Effector memory CD8-positive, alpha-beta T cell (primary cell): ENCODE measurements at places on chromosomes 5 and 9.

DNA sequence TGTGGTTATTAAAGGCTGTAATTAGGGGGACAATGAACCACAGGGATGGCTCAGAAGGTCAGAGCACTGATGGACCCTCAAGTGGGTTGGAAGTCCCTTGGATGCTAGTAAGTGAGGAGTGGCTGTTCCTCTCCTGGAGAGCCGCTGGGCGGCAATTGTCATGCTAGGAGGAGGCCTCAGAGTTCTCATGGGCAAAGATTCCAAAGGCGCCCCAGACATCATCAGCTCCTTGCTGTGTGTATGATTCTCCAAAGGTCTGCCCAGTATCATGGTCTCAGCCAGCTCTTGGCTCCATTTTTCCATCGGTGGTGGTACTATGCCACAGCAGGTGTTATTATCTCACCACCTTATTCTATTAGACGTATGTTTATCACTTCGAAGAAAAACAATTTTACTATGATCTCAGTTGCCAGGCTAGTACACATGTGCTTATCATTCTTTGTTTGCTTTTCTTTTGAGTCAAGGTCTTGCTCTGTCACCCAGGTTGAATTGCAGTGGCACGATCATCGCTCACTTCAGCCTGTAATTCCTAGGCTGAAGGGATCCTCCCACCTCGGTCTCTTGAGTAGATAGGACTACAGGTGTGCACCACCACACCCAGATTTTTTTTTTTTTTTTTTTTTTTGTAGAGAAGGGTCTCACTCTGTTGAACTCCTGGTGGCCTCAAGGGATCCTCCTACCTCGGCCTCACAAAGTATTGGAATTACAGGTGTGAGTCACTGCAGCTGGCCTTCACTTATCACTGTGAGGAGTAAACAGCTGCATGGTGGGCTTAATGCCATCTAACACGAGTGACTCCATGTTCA lies 46.8 kb downstream of the EXOSC2 start:
- DNase-seq: no peak

DNA sequence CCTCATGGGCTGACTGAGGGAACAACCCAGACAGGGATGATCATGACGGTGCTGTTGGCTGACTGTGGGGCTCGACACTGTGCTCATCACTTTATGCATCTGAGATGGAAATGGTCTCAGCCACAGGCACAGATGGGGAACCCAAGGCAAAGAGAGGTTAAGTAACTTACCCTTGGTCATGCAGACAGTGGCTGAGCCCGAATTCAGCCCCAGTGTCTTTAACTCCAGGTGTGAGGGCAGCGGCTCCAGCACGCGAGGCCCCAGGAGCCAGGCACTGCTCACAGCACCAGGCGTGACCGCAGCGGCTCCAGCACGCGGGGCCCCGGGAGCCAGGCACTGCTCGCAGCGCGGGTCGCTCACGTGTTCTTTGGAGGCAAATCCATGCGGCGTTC lies 45.3 kb upstream of the FCN1 start:
- no peak for DNase-seq

GRCh38 chr5:17430241-17430640 lies 67.8 kb upstream of the TAF11L2 start:
- no peak for DNase-seq

- no peak for DNase-seq
Observed at GRCh38 chr9:127890053-127890452, 9.3 kb downstream of the ST6GALNAC6 start.

- DNase-seq: no peak
Observed at GRCh38 chr5:24732184-24732583, 87.4 kb upstream of the CDH10 start.

- DNase-seq: no peak
Observed at GRCh38 chr5:17713301-17713700, 79.0 kb downstream of the TAF11L14 start.

DNA sequence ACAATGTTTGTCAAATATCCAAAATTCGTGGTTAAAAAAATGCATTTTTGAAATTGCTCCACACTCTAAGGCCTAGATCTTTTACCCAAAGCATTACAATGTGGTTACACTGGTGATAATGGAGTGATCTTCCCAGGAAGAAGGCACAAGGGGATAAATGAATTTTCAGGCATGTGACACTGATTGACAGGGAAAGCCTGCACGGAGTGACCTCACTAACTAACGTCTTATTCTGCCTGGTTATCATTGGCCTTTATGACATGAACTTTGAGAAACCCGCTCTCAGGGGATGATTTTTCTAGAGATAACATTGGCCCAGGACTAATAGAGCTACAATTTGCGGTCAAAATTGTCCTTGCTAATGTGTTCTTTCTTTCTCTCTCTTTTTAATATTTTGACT lies 137.6 kb downstream of the PRKACG start:
- DNase-seq: no peak

GRCh38 chr5:168066536-168067208 lies 224.8 kb upstream of the WWC1 start:
- no peak for DNase-seq

GRCh38 chr5:10903786-10904560 lies 142.9 kb upstream of the DAP start:
- DNase-seq: no peak

DNA sequence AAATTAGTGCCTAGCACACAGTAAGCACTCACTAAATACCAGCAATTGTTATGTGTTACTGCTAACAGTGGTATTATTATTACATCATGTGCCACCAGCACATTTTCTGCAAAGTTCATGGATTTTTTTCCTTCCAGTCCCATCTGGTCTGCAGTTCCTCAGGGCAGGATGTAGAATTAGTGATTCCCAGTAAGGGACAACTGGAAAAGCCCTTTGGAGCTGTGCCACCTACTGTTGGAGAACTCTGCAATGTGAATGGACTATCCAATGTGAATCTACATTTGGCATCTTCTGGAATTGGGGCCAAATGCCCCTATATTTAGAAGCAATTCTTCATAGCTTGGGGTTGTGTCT lies 154.0 kb downstream of the CDH6 start:
- no peak for DNase-seq

GRCh38 chr9:85420750-85421149 lies 321.0 kb downstream of the AGTPBP1 start:
- DNase-seq: no peak

GRCh38 chr5:108639366-108639765 lies 108.3 kb upstream of the FER start:
- DNase-seq: no peak

GRCh38 chr5:157204765-157205164 lies 24.1 kb downstream of the ITK start:
- no peak for DNase-seq

GRCh38 chr5:56487528-56488115 lies 254.5 kb upstream of the ANKRD55 start:
- no peak for DNase-seq

DNA sequence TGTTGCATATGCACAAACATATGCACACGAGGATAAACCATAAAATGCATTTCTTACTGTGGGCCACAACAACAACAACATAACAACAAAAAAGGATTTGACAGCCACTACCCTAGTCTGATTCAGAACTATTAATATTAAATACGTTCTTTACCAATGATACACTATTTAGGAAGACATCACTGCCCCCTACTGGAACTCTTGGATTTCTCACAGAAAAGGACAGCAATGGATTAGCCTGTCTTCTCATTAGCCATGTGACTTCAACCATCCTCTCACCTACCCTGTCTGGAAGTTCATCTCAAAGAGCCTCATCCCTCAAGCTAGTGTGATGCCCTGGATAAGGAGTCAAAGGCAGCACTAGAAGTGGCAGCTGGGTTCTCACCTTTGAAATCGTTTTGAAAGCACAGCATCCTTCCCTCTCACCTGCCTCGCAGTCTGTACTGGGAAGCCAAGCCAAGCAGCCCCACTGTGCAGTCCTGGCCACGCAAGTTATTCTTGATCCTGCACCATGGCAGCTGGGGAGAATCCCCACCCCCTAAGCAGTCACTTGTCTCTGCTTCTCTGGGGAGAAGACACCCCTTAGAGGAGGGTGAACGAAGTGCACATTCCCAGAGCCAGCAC lies 64.6 kb downstream of the SH3TC2 start:
- peak; percentile 61 for DNase-seq

DNA sequence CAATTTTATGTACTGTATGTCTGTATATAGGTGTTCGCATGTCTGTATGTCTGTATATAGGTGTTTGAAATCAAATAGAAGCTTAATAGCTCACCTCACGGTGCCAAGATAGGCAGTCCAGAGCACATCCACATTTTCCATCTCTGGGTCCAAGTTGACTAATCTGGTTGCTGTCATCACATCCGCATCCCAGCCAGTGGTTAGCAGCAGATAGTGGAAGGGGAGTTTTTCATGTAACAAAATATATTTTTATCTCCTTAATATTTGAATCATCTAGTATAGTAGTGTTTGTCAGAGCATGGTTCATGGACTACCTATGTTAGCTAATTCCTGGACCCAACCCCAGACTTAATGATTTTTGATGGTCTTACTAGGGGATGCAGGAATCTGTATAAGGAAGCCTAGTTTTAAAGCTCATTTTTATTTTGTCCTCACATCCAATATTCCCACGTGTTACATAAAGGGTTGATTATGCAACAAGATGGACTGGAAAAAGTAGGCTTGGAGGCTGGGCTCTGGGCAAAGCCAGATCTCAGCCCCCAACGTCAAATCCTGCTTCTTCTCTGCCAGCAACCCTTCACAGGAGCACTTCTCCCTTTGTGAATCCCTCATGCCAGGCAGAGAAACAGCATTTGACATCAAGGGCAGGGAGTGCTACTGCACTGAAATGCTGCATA lies 219.7 kb downstream of the ZSWIM6 start:
- DNase-seq: no peak

GRCh38 chr9:83633255-83633654 lies 10.3 kb downstream of the IDNK start:
- no peak for DNase-seq

GRCh38 chr9:105832096-105832710 lies 137.9 kb downstream of the TMEM38B start:
- DNase-seq: no peak

GRCh38 chr5:57066924-57067596 lies 106.8 kb upstream of the GPBP1 start:
- DNase-seq: no peak

DNA sequence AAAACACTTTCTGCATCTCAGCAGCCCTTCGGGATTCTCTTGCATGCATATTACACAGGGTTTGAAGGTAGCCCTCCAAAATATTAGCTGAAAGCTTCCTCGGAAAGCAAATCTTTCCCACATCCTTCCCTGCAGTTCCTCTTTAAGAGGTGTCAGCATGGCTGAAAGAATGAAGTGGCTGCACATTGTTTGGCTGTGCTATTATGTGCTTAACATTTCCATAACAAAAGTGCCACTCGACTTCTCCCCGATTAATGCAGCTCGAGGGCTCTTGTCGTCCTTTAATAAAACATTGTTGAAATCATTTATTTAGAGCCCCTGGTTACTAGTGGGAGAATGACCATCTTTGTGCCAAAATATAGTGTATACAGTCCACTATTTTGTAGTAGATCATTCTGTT lies 6.5 kb downstream of the GAS1 start:
- no peak for DNase-seq

GRCh38 chr9:20941174-20941690 lies 90.2 kb downstream of the HACD4 start:
- peak; percentile 55 for DNase-seq

- DNase-seq: no peak
Observed at GRCh38 chr9:93955111-93955980, at the start of gene BARX1. BARX1 (minus strand) TSS chr9:93955355; CDS start chr9:93955146, 209 bp downstream.

DNA sequence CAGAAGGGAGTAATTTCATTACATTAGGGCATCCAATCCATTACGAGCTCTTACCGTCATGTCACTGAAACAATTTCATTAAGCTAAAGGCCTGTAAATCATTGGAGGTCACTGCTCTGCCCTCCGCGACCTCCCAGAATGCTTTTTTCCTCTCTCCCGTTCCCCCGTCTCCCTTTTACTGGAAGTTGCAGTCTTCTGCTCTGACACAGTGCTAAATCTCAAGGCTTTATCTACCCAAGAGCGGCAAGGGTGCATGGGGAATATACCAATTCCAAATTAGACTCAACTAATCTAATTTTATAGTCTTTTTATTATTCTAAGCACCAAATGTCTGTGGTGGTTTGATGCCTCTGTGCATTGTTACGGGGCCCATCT lies 265.7 kb upstream of the PANK3 start:
- no peak for DNase-seq

DNA sequence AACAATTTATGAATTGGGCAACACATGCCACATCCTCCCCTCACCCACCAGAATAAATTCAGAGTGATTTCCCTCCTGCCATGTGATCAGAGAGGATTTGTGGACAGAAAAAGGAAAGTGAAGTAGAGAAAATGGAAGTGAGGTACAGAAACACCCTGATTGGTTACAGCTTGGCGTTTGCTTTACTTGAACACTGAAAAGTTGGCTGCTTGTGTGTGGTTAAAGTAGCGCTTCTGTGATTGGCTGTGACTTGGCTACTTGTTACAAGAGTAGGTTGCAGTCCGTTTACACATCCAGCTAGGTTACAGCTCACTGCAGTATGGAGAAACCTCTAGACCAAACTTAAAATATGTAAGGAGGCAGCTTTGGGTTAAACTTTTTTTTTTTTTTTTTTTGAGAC lies 205.2 kb upstream of the ZNF608 start:
- DNase-seq: no peak

- no peak for DNase-seq
Observed at GRCh38 chr9:92632641-92633040, 37.3 kb downstream of the IPPK start.

GRCh38 chr9:33229359-33230114 lies 10.4 kb upstream of the SPINK4 start:
- no peak for DNase-seq

- DNase-seq: no peak
Observed at GRCh38 chr5:91119217-91119616, 263.9 kb downstream of the ARRDC3 start.

DNA sequence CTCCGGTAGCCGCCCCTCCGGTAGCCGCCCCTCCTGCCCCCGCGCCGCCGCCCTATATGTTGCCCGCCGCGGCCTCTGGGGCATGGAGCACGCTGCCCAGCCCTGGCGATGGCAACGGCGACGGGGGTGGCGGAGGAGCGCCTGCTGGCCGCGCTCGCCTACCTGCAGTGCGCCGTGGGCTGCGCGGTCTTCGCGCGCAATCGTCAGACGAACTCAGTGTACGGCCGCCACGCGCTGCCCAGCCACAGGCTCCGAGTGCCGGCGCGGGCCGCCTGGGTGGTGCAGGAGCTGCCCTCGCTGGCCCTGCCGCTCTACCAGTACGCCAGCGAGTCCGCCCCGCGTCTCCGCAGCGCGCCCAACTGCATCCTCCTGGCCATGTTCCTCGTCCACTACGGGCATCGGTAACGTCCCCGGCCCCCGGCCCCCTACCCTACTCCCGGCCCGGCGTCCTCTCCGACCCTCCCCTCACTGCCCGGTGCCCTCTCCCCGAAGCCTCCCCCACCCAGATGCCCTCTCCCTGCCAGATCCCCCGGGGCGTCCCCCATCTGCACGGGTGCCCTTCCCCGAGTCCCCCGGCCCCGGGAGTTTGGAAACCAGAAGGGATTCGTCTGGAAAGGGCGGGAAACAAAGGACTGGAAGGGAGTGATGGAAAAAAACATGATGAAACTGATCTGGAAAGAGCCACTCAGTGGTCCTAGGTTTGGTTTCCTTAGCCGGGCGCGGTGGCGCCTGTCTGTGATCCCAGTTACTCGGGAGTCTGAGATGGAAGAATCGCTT lies 417 bp downstream of the SRD5A1 start:
- no peak for DNase-seq

GRCh38 chr5:59547731-59548130 lies 345.8 kb downstream of the PDE4D start:
- DNase-seq: no peak
